ENCODE measurements at places on chromosomes 7 and 10.

DNA sequence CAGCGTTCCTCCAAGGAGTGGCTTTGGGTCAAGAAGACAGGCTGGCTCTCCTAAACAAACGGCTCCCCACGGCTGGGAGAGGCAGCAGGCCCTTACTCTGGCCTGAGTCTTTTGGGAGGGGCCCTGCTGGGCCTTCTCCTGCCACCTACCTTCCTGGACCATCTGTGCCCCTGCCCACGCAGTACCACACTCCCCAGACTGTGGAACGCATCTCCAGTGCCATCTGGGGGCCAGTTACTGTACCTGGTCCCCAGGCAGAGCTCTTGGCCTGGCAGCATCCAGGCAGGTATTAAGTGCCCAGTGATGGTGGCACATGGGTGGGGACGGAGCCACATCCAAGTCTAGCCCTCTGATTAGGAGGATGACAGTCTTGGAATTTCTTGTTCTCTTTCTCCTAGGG, 14.4 kb downstream of the ALKBH4 start:
- no peak overlapping the region for H3K4me3 ChIP-seq
- H3K27me3 ChIP-seq, result no peaks in the 10 kb centered on the region
- H3K4me1 ChIP-seq, result no peaks in the 10 kb centered on the region
- no peak for DNase-seq
- no peaks in the 10 kb centered on the region for H3K36me3 ChIP-seq

GRCh38 chr10:78769526-78769925, 299.2 kb upstream of the ZMIZ1 start:
- no peaks in the 10 kb centered on the region for H3K4me1 ChIP-seq
- H3K36me3 ChIP-seq, result no peaks in the 10 kb centered on the region
- no peak overlapping the region for H3K27ac ChIP-seq
- H3K4me3 ChIP-seq, result no peak overlapping the region
- H3K27me3 ChIP-seq, result no peaks in the 10 kb centered on the region
- no peak for DNase-seq

- no peak overlapping the region for H3K4me3 ChIP-seq
- no peaks in the 10 kb centered on the region for H3K36me3 ChIP-seq
- no peak for DNase-seq
- no peaks in the 10 kb centered on the region for H3K4me1 ChIP-seq
- H3K27me3 ChIP-seq, result no peaks in the 10 kb centered on the region
Observed at GRCh38 chr7:49295146-49295545, 370.8 kb downstream of the CDC14C start.

DNA sequence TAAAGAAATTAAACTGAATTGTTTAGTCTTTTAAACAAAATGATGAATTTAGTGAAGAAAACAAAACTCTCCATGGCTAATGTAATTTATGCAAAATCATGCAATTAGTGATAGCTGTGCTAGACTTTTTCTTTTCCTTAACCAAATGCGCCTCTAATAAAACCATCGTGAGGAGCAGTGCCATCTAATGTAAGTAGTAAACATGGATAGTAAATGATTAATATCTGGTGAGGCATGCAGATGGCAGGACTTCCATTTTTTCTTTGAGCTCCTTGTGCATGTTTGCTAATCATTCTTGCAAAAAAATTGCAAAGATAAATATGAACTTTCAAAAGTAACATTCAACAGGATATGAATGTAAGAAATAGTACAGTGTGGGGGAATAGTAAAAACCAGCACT, 2.3 kb downstream of the INSYN2A start:
- H3K4me3 ChIP-seq, result no peak overlapping the region
- H3K27me3 ChIP-seq, result peaks cover 9% of the 10 kb centered on the region
- DNase-seq, result no peak

- DNase-seq, result no peak
- H3K4me1 ChIP-seq, result no peaks in the 10 kb centered on the region
- H3K36me3 ChIP-seq, result no peaks in the 10 kb centered on the region
- no peak overlapping the region for H3K27ac ChIP-seq
- no peak overlapping the region for H3K4me3 ChIP-seq
- H3K27me3 ChIP-seq, result no peaks in the 10 kb centered on the region
Observed at GRCh38 chr7:96899108-96899507, 106.2 kb upstream of the DLX6 start.

- DNase-seq, result no peak
- no peaks in the 10 kb centered on the region for H3K36me3 ChIP-seq
- H3K4me3 ChIP-seq, result no peak overlapping the region
Observed at GRCh38 chr10:12549297-12549696, 199.9 kb downstream of the CAMK1D start.

DNA sequence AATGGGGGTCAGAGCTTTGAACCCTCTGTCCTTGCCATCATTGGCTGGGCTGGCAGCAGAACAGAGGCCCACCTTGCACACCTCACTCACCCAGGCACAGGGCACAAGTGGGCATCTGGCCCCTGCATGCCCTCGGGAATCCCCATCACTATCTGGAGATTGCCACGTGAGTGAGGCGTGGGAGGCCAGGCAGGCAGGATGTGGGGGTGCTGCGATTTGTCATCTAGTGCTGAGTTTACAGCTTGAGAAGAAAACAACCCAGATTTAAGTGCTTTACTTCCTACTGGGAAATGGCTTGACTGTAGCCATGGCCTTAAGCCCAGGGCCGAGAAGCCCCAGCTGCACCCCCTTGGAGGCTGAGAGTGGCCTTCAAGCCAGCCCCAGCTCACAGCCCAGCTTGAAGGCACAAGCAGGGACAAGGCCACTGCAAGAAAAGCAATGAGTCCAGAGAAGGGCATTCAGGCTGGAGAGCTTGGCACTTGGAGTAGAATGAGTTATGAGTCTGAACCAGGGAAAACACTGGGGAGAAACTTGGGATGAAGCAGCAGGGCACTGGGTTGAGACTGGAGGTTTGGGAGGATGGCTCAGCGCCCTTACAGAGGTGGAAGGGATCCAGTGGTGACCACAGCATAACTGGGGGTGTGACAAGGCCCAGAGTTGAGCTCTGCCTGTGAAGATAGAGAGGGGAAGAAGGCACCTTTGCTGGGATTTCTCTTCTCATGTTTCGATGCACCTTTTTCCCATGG, 123.0 kb downstream of the CXCL12 start:
- H3K27me3 ChIP-seq, result no peaks in the 10 kb centered on the region
- peaks cover 2% of the 10 kb centered on the region for H3K4me1 ChIP-seq
- peak; percentile 19 for DNase-seq
- H3K27ac ChIP-seq, result no peak overlapping the region
- H3K36me3 ChIP-seq, result no peaks in the 10 kb centered on the region
- no peak overlapping the region for H3K4me3 ChIP-seq
